Natural killer cell treated with Interleukin-12 subunit alpha and Interleukin-12 subunit beta and Interleukin-15 and Interleukin-18, amount 100 ng/mL, for 72 hours (primary cell): ENCODE measurements at places on chromosomes 2 and 18. TPM values are rescaled to one million over a fixed set of nuclear protein-coding genes. Genes with fewer than 3 reads are reported as not detected.

- no peak for DNase-seq
Measured at GRCh38 chr2:207469943-207470729, 59.6 kb upstream of the CREB1 start.

Gene TP53I3
- total RNA-seq = 4.1 TPM

- no peak for DNase-seq
Measured at GRCh38 chr2:172865422-172865821, 129.8 kb downstream of the RAPGEF4 start.

Gene VAMP5
- total RNA-seq = 30.5 TPM

DNA sequence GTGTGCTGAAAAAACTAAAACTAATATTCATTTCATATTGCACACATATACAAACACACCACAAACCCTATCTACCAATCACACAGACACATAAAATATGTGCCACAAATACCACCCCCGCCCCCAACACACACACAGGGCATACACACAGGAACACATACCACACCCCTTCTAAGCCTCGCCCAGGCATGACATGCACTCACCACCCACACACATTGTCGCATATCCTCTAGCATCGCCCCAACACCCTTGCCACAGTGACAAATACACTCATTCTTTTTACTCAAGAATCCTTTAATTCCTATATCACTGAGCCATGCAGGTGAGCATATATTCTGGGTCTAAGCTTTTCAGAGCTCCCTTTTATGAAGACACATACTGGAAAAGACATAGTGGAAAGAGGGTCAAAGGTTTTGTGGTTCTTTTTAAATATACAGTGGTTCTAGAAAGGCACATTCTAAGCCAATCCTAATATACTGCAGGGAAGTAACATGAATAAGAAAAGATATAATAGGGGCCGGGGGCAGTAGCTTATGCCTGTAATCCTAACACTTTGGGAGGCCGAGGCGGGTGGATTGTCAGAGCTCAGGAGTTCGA, 24.5 kb upstream of the LCLAT1 start:
- peak; percentile 90 for DNase-seq
